ENCODE measurements at places on chromosomes 3 and 15.

DNA sequence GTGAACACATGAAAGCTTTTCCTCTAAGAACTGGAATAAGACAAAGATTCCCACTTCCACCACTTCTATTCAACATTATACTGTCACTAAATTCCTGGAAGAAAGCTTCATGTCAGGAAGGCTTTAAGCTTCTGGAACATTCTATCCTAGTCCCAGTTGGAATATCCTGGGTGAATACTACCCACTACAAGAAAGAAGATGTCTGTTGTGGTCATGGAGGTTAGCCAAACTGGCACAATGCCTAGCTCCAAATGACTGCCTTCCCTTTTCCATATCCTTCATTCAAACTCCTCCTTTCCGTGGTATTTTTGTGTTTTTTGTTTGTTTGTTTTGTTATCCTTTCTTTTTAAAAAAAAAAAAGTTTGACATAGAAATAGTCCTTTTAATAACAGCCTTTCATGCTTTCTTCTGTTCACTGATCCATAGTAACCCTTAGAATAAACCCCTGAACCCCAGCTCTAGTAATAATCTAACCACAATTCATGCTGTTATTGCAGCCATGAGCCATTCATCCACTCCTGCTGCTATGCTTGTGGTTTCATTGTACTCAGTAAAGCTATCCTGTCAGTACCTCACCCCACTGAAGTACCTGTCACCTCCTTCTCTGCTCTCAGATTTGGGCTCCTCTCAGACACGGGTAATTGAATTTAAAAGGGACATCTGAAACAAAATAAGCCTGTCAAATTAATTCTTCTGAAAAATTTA lies 447.5 kb downstream of the IGSF11 start:
- DNase-seq = no peak

DNA sequence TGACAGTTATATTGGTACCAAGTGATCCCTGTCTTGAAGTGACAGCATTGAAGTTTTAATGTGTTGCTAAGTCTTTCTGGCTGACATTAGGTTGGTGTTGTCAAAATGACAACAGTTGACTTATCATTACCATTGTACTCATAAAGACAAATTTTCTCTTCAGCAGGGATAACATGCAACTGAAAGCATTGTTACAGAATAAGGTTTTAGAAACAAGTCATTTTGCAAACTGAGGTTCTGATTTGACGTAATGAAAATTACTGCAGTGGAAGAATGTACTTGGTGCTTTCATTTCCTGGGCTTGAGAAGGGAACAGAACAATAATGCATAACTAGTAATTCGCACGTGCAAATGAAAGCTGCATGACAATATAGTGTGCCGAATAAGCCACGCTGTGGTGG lies 75.1 kb downstream of the MOBP start:
- DNase-seq = no peak

DNA sequence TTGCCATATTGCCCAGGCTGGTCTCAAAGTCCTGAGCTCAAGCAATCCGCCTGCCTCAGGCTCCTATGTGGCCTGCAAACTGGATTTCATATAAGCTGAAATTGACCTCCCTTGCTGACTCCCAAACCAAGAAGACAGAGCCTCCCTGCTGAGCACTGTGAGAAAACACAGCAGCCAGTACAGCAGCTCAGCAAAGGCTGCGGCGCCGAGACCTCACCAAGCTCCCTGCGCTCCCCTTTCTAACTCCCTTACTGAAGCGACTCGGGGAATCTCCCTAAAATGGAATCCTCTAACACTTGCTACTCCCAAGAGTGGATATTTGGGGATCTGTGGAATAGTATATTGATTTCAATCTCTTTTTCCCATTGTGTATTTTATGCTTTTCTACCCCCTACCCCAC lies 34.6 kb downstream of the MUC20 start:
- DNase-seq = no peak

DNA sequence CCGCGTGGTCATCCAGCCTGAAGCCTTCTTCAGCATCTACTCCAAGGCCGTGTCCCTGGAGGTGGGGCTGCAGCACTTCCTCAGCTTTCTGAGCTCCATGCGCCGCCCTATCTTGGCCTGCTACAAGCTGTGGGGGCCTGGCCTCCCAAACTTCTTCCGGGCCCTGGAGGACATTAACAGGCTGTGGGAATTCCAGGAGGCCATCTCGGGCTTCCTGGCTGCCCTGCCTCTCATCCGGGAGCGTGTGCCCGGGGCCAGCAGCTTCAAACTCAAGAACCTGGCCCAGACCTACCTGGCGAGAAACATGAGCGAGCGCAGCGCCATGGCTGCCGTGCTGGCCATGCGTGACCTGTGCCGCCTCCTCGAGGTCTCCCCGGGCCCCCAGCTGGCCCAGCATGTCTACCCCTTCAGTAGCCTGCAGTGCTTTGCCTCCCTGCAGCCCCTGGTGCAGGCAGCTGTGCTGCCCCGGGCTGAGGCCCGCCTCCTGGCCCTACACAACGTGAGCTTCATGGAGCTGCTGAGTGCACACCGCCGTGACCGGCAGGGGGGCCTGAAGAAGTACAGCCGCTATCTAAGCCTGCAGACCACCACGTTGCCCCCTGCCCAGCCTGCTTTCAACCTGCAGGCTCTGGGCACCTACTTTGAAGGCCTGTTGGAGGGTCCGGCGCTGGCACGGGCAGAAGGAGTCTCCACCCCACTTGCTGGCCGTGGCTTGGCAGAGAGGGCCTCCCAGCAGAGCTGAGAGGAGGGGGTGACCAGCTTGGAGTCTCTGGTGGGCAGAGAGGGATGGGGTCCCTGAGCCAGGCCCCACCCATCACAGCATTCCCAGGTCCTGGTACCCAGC lies 37.9 kb downstream of the GOLGA6A start:
- DNase-seq = peak; percentile 44

GRCh38 chr15:46764851-46765250 lies 952.5 kb upstream of the SEMA6D start:
- no peak for DNase-seq

DNA sequence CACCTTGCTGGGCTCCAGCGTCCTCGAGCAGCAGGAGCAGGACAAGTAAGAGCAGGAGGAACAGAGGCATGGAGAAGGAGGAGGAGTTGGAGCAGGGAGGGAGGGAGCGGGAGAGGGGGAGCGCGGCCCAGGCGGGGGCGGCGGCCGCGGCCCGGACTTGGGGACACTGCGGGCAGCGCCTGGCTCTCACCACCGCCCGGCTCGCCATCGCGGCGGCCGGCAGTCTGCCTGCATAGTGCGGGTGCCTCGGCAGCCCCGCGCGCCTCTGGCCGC lies 440 bp downstream of the DCBLD2 start:
- peak; percentile 55 for DNase-seq

- no peak for DNase-seq
Measured at GRCh38 chr15:42315521-42315920, 42.3 kb upstream of the TMEM87A start.

DNA sequence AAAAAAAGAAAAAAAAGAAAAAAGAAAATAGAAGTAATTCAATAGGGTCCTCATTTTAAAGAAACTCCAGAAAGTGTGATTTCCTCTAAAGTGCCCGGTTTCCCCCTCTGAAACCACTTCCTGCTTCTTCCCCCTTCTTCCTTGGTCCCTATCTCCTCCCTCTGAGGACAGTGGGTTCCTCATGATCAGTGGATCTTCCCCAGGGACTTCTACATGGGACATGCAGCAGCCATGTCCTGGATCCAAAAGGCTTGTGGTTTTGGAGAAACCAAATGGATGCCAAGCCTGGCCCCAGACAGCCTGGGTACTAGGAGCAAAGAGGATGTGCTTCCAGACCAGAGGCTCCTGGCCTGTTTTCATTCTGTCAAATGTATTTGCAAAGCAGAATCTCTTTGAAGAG lies 26.6 kb upstream of the SMAD6 start:
- no peak for DNase-seq

DNA sequence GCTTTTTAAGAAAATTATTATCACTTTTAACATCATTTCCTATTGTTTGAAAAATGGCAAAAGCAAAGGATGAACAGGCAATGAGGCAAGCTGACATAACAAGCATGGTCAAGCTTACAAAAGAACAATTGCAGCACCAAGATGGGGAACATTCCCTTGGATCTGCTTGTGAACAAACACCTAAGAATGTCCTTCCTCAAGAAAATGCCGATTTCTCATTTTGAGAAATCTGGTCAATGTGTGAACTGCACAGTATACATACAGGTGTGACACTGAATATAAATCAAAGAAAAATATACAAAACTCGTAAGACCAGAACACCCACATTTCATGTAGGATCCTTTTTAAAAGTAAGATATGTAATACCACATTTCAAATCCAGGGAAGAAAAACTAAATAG lies 58.9 kb downstream of the LRRFIP2 start:
- no peak for DNase-seq

GRCh38 chr3:176512037-176512436 lies 685.2 kb downstream of the TBL1XR1 start:
- DNase-seq = no peak

DNA sequence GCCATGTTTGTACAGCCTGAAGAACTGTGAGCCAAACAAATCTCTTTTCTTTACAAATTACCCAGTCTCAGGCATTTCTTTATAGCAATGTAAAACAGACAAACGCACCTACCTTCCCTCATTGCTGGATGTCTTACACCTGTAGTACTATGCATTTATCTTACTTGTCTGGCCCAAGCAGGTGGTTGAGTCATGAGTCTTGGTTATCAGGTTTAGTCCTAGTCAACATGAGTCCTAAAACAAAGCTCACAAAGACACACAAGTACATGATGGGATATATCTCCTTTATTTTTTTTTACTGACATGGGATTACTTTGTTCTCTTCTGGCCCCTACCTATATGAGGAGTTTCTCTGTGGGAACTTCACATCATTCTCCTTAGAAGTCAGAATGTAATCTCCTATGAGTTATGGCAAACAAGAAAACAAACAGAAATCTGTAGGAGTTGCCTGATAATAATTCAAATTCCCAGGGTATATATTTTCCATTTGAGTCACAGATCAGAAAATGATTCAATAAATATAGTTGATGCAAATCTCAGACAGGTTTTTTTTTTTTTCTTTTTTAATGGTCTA lies 33.6 kb upstream of the PLSCR2 start:
- no peak for DNase-seq

- no peak for DNase-seq
Measured at GRCh38 chr3:38453913-38454177, 155 bp downstream of the ACVR2B start.

DNA sequence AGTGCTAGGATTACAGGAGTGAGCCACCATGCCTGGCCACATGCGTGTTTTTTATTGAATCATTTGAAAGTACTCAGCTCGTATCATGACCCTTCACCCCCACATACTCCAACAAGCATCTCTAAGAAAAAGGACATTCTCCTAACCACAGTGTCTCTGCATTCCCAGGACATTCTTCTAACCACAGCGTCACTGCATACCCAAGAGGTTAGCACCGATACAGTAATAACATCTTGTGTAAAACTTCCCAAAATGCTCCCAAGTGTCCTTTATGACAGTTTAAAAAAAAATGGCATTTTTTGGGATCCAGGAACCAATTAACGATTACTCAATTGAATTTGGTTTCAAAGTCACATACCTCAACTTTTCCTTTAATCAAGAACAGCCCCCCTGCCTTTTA lies 39.6 kb downstream of the FLNB start:
- no peak for DNase-seq
